ENCODE measurements at places on chromosomes 11 and 22.

DNA sequence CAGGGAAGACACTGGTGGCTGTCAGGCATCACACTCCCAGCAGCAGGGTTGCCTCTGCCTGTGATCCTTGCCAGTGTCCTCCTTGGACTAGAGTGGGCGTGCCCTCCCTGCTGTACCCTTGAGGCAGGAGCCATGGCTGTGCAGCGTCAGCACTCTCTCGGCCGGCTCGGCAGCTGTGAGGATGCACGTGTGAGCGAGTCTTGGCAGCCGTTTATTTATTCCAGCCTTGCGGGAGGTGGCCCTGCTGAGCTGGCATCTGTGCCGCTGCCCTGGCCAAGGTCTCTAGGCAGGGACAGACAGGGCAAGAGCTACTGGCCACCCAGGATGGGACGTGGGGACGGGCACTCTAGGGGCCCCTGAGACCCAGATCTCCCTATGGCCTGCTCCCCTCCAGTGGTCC is 33.9 kb downstream of the TSPAN4 start:
- no peak for DNase-seq

DNA sequence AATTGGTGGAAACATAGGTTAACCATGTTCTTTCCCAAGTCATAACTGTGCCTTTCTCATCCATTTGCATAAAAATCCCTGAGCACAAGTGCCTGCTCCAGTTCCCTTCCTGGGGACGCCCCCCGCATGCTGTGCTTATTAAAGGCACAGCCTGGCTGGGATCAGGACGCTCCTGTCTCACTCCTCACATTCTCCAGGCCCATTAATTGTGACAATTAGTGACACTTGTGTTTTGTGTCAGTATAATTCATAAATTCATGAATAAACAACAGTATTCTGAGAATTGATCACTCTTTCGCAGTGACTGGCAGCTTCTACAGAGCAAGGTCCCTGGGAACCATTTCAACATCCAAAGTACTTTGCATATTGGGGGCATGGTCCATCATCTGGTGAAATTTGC is 1354.4 kb downstream of the TBC1D22A start:
- DNase-seq, result no peak

DNA sequence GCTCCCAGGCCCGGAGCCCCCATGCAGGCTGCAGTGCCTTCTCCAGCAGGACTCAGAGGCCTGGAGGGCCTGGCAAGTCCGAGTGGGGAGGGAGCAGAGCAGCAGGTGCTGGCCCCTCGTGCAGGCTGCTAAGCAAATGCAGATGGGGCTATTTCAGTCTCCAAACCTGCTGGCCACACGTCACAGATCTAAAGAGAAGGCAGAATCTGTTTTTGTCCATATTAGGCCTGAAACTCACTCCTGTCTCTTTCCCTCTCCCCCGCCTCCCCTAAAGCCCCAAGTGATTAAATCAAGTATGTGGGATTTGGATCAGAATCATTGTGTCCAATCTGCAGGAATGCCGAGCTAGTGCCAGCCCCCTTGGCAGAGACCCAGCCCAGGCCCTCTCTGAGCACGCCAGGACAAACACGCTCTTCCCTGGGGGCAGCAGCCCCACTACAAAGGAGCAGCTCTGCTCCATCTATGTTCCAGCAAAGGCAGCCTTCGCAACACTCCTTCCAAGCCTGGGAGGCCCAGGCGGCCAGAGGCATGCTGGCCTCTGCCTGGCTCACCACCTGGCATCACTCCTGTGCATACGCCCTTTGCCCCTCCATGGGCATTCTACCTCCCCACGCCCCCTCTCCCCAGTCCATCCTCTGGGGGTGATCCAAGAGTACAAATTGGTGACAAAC is 26.5 kb downstream of the RPL27A start:
- DNase-seq, result peak; percentile 80

- peak; percentile 52 for DNase-seq
Observed at GRCh38 chr11:3169255-3170043, 4.3 kb upstream of the OSBPL5 start.

- peak; percentile 45 for DNase-seq
Observed at GRCh38 chr11:34214961-34215805, 109.8 kb downstream of the NAT10 start.

GRCh38 chr22:46012881-46013281 is 35.9 kb upstream of the WNT7B start:
- DNase-seq, result no peak

- peak; percentile 60 for DNase-seq
Observed at GRCh38 chr11:69925366-69926196, 106.4 kb upstream of the FGF3 start.

DNA sequence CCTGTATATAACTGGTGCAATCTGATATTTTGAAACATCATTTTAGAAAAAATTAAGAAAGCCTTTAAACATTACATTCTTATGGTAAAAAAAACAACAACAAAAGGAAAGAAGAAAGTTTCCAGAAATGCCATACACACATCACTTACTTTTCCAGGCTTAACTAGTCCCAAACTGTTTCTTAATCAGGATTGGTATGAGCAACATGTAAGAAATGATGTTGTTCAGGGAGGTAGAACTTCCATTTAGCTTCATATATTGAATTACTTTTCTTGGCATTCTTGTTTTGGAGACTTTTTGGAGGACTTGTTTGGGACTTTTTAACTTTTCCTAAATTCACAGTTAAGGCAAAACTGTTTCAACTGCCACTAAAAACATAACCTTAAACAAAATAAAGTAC is 791.5 kb downstream of the METTL15 start:
- DNase-seq, result no peak

DNA sequence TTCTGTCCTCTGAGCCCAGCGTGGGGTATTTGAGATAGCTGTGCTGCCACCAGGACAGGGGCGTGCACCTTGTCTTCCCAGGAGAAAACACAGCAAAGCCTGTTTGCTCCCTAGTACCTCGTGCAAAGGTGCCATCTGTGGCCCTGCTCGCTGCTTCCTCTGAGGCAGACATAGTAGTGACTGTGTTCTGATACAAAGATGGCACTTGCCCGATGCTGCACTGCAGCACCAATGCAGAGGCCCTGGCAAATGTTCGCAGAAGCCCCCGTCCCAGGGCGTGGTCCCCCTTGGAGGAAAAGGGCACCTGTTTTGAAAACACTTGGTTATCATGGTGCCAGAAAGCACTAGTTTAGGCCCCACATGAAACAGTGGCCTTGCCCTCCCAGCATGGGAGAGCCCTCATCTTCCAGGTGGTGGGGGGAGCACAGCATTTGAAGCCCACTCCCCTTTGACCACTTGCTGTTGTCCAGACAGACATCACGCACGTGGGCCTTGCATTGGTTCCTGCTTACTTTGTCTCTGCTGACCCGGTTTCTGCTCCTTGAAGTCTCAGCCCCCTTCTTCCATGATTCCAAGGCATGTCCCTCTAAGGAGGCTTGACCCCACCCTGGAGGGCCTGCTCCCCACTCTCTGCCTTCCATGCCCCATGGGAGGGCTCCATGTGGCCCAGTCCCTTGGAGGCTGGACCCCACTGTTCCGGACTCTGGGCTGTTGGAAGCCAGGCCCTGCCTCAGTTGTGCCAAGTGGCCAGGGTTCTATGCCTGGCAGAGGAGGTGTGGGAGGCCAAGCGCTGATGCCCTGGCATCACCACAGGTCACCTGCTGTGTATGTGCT is 109.4 kb downstream of the KCNQ1OT1 start:
- no peak for DNase-seq

GRCh38 chr11:64915376-64915887 is 1.6 kb downstream of the ATG2A start:
- DNase-seq, result no peak

DNA sequence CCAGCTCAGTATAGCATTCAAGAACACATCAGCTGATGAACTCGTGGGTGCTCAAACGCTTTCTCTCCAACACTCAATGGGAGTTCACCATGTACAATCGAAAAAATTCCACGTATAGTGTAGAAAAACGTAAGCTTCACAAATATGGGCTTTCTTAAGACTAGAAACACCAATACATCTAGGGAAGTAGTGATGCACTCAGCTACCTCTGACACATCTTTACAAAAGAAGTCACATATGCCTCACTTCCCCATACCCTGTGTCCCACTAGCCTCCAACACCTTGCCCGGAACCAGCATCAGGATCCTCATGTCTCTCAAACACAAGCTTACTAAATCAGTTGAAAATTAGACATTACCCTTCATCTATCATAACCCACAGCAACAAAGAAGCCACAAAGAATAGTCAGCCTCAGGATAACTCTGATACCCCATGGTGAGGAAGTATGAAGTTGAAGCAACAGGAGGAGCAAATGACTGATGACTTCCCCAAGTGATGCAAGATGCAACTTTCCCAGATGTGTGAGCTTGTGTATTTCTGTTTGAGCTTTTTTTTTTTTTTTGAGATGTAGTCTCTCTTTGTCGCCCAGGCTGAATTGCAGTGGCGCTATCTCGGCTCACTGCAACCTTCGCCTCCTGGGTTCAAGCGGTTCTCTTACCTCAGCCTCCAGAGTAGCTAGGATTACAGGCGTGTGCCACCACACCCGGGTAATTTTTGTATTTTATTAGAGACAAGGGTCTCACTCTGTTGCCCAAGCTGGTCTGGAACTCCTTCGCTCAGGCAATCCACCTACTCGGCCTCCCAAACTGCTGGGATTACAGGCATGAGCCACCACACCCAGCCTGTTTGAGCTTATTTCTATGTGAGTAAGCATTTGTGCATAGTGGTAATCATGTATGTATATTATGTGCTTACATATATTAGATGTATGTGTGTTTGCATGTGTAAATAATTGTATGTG is 8.5 kb upstream of the DENND5A start:
- DNase-seq, result no peak

DNA sequence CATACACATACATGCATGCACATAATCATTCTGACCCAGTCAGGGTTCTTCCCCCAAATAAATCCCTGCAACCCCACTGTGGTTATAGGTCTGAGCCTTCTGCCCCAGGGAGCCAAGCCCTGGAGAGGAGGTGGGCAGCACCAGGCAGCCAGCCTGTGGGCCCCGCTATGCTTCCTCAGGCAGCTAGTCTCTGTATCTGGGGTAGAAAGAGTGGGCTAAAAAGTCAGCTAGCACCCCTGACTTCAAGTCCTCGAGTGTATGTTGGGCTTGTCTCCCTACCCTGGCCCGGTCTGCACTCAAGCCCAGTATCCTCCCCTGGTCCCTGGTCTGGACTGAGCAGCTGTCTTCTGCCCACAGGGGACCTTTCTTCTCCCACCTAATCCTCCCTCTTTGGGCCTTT is 28.0 kb downstream of the KCNQ1OT1 start:
- peak; percentile 8 for DNase-seq

GRCh38 chr11:134876226-134876625 is 464.2 kb upstream of the B3GAT1 start:
- no peak for DNase-seq

All from lung (tissue), 17 donors.